GM23248 (cell line): ENCODE measurements at places on chromosomes 12 and 14. TPM values are rescaled to one million over a fixed set of nuclear protein-coding genes. Genes with fewer than 3 reads are reported as not detected.

DNA sequence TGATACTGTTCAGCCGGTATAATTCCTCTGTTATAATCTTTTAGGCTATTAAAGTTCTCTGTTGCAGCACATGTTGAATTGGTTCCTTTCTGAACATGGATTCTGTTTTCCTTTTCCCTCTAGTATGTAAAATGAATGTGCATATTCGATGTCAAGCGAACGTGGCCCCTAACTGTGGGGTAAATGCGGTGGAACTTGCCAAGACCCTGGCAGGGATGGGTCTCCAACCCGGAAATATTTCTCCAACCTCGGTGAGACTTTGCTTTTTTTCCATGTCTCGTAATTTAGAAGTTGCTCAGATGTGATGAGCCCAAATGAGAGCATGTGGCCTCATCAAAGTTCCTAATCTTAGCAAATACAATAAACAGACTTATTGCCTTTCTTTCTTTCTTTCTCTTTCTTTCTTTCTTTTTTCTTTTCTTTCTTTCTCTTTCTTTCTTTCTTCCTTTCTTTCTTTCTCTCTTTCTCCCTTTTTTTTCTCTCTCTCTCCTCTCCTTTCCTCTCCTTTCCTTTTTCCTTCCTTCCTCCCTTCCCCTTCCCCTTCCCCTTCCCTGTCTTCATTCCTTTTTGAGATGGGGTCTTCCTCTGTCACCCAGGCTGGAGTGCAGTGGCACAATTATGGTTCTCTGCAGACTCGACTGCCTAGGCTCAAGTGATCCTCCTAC lies 131.9 kb downstream of the PRKCH start:
- DNase-seq, result no peak
- no peak overlapping the region for H3K4me3 ChIP-seq
- H3K4me1 ChIP-seq, result no peaks in the 10 kb centered on the region
- peaks cover 4% of the 10 kb centered on the region for H3K27me3 ChIP-seq

GRCh38 chr14:103163199-103163598 lies 39.9 kb downstream of the TNFAIP2 start:
- H3K27me3 ChIP-seq, result no peaks in the 10 kb centered on the region; the same call in 1 of the 2 replicates
- H3K36me3 ChIP-seq, result no peaks in the 10 kb centered on the region
- peaks cover 8% of the 10 kb centered on the region; the same call in 1 of the 2 replicates for H3K4me1 ChIP-seq
- no peak overlapping the region for H3K4me3 ChIP-seq
- H3K27ac ChIP-seq, result no peak overlapping the region
- DNase-seq, result no peak

- no peak for DNase-seq
- no peak overlapping the region for H3K4me3 ChIP-seq
- H3K4me1 ChIP-seq, result peaks cover 12% of the 10 kb centered on the region
- H3K27ac ChIP-seq, result no peak overlapping the region
- no peaks in the 10 kb centered on the region for H3K36me3 ChIP-seq
Measured at GRCh38 chr12:106046301-106046846, 92.4 kb downstream of the NUAK1 start.

The KRT2 gene
- total RNA-seq, result not detected in 2 replicates

The NEUROD4 gene
- total RNA-seq, result not detected in 2 replicates

The ANKRD9 gene
- 14.9 and 22.8 TPM in 2 replicates for total RNA-seq

GRCh38 chr12:128570191-128571065 lies 253.3 kb downstream of the SLC15A4 start:
- H3K4me1 ChIP-seq, result no peaks in the 10 kb centered on the region
- H3K27ac ChIP-seq, result no peak overlapping the region
- no peak for DNase-seq
- H3K27me3 ChIP-seq, result no peaks in the 10 kb centered on the region
- H3K4me3 ChIP-seq, result no peak overlapping the region

GRCh38 chr12:66491853-66492252 lies 187.0 kb downstream of the GRIP1 start:
- no peaks in the 10 kb centered on the region for H3K4me1 ChIP-seq
- no peaks in the 10 kb centered on the region; the same call in none of the 2 replicates for H3K27me3 ChIP-seq
- H3K4me3 ChIP-seq, result no peak overlapping the region
- no peak for DNase-seq
- H3K36me3 ChIP-seq, result no peaks in the 10 kb centered on the region

- H3K36me3 ChIP-seq, result 0 out of 2 replicates have a peak, but pooled peaks cover 2% of the 10 kb centered on the region
- H3K4me1 ChIP-seq, result no peaks in the 10 kb centered on the region
- no peak for DNase-seq
- H3K27ac ChIP-seq, result no peak overlapping the region
Measured at GRCh38 chr12:27957366-27957765, 15.2 kb downstream of the PTHLH start.

- DNase-seq, result no peak
- H3K4me3 ChIP-seq, result no peak overlapping the region
- no peaks in the 10 kb centered on the region for H3K36me3 ChIP-seq
- H3K4me1 ChIP-seq, result peaks cover 8% of the 10 kb centered on the region; the same call in 1 of the 2 replicates
- H3K27ac ChIP-seq, result no peak overlapping the region
Measured at GRCh38 chr12:64544371-64545080, 65.8 kb upstream of the RASSF3 start.

- no peak overlapping the region for H3K4me3 ChIP-seq
- DNase-seq, result peak; percentile 79
- H3K4me1 ChIP-seq, result no peaks in the 10 kb centered on the region
- H3K27ac ChIP-seq, result no peak overlapping the region
Measured at GRCh38 chr12:117212563-117213190, 22.4 kb upstream of the FBXO21 start.

DNA sequence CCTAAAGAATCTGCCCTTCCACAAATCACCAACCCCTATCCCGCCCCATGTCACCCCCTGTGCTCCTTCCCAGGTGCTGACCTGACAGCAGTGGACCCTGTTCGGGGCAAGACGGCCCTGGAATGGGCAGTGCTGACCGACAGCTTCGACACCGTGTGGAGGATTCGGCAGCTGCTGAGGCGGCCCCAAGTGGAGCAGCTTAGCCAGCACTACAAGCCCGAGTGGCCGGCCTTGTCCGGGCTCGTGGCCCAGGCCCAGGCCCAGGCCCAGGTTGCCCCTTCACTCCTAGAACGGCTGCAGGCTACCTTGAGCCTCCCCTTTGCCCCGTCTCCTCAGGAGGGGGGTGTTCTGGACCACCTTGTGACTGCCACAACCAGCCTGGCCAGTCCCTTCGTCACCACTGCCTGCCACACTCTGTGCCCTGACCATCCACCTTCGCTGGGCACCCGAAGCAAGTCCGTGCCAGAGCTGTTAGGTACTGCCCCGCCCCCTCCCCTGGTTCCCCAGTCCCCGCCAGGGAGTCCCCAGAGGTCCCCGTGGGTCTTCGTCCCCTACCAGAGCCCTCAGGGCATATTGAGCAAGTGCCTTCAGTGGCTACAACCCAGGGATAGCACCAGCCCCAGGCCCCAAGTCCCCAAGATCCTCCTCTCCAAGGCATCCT lies 2.7 kb downstream of the ANKRD33 start:
- H3K27ac ChIP-seq, result no peak overlapping the region
- DNase-seq, result no peak
- no peak overlapping the region for H3K4me3 ChIP-seq
- H3K27me3 ChIP-seq, result no peaks in the 10 kb centered on the region
- peaks cover 15% of the 10 kb centered on the region for H3K4me1 ChIP-seq
- no peaks in the 10 kb centered on the region for H3K36me3 ChIP-seq

DNA sequence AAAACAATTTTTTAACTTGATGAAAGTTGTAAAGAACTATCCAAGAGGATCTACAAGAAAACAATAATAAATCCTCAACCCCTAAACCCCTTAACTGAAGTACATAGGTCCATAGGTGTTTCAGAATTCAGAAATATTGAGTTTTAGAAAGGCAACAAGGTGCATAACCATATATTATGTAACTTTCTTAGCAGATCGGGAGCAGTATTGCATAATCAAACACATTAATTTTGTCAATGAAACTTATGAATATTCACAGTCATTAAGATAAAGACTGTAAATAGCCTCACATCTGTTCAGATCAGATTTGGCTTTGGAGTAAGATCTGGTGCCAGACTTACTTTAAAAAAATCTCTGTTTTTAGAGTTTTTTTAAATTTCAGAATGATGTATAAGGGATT lies 647.1 kb upstream of the FLRT2 start:
- no peaks in the 10 kb centered on the region for H3K4me1 ChIP-seq
- no peak overlapping the region for H3K27ac ChIP-seq
- no peak for DNase-seq
- H3K27me3 ChIP-seq, result no peaks in the 10 kb centered on the region

DNA sequence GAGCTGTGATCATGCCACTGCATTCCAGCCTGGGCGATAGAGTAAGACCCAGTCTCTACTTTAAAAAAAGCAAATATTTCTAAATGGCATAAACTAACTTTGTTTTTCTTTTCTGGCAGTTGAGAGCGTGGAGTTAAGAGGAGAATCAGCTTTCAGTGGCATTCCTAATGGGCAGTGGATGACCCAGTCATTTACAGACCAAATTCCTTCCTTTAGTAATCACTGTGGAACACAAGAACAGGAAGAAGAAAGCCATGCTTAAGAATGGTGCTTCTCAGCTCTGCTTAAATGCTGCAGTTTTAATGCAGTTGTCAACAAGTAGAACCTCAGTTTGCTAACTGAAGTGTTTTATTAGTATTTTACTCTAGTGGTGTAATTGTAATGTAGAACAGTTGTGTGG lies 21.2 kb downstream of the TDG start:
- peak; percentile 75 for DNase-seq
- peaks cover 7% of the 10 kb centered on the region for H3K4me1 ChIP-seq
- H3K27ac ChIP-seq, result peak overlapping the region; percentile 58
- no peak overlapping the region for H3K4me3 ChIP-seq
- H3K27me3 ChIP-seq, result no peaks in the 10 kb centered on the region

The LBHD2 gene
- total RNA-seq, result not detected in 2 replicates

DNA sequence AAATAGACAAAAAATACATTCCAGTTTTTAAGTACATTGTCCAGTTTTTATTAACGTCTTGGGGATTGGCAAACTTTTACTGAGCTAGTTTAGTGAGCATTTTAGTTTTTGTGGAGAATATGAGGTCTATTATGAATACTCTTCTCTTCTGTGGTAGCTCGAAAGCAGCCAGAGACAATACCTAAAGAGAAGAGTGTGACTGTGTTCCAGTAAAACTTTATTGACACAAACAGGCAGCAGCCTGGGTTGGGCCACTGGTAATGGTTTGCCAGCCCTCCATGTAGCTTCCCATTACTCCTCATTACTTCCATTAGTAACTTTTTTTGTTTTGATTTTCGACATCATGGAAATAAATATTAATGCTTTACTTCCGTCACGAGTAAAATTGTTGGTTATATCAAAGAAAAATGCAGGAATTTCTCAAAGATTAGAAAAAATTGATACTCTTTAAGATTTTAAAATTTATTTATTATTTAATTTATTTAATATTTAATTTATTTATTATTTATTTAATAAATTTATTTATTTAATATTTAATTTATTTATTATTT lies 19.6 kb downstream of the RMST start:
- H3K4me3 ChIP-seq, result no peak overlapping the region
- no peaks in the 10 kb centered on the region for H3K27me3 ChIP-seq

The SRGAP1 gene
- 12.4 and 13.0 TPM in 2 replicates for total RNA-seq

The NAA25 gene
- total RNA-seq, result 15.2 and 17.8 TPM in 2 replicates

DNA sequence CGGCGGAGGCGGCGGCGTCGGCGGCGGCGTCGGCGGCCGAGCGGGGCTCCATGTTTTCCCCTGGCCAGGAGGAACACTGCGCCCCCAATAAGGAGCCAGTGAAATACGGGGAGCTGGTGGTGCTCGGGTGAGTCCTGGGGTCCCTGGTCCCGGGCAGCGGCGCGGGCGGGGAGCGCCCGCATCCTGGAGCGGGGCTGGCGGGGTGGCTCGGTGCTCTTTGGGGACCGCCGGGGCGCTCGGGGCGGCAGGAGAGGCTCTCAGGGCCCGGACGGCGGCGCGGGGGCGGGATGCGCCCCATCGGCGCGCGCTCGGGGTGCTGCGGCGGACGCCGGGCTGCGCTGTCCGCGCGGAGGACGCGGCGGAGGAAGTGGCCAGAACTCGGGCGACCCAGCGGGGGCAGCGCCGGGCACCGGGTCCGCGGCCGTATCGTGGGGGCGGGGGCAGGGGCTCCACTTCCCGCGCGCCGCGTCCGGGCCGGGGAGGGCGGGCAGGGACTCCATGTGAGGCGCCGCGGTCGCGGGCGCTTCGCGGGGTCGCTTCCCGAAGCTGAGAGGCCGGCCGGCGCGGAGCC lies 485 bp downstream of the PELI2 start:
- H3K27ac ChIP-seq, result peak overlapping the region; percentile 26
- DNase-seq, result peak; percentile 75
- H3K27me3 ChIP-seq, result no peaks in the 10 kb centered on the region
- H3K36me3 ChIP-seq, result no peaks in the 10 kb centered on the region
- H3K4me3 ChIP-seq, result peak overlapping the region; percentile 98

DNA sequence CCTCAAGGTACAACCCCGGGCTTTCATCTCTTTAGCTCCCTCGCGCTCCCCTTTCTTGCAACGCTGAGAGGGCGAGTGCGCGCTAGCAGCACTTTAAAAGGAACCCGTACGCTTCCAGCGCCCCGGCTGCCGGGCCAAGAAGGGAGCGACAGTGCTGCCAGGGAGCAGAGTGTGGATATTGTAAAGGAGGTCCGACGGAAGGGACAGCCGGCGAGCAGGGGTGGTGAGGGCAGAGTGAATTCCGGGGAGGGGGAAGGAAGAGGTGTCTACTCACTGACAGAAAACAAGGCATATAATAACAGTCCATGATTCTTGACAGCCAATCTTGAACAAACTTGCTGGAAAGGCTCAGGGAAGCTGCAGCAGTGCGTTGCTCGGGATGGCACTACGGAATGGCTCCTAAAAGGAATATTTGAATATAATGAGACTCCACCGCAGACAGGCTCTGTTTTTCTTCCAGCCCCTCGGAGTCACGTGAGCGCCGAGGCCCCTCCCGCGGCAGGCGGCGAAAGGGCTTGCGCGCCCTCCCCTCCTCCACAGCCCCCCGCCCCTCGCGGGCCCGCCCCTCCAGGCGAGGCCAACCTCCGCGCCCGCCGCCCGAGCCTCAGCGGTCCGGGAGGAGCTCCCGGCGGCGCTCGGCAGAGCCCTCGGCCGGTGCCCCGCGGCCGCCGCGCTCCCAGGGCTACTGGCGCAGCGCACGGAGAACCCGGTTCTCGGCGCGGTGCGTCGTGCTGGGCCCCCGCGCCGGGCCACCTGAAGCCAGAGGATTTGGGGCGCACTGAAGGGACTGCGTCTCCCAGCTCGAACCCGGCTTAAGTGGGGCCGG lies 3.4 kb downstream of the BMP4 start:
- peaks cover 61% of the 10 kb centered on the region for H3K27me3 ChIP-seq
- DNase-seq, result peak; percentile 58
- H3K4me1 ChIP-seq, result 0 out of 2 replicates have a peak, but pooled peaks cover 4% of the 10 kb centered on the region

GRCh38 chr12:3300833-3301401 lies 190.1 kb upstream of the PRMT8 start:
- peaks cover 14% of the 10 kb centered on the region for H3K4me1 ChIP-seq
- H3K27me3 ChIP-seq, result 0 out of 2 replicates have a peak, but pooled peaks cover 2% of the 10 kb centered on the region
- DNase-seq, result no peak
- H3K27ac ChIP-seq, result 0 out of 2 replicates have a peak overlapping the region, but pooled peaks have one; percentile 81
- H3K36me3 ChIP-seq, result no peaks in the 10 kb centered on the region

GRCh38 chr12:120845696-120846095 lies 58.5 kb downstream of the SPPL3 start:
- no peaks in the 10 kb centered on the region for H3K27me3 ChIP-seq
- H3K4me1 ChIP-seq, result peaks cover 27% of the 10 kb centered on the region
- no peak for DNase-seq
- H3K36me3 ChIP-seq, result no peaks in the 10 kb centered on the region
- no peak overlapping the region for H3K4me3 ChIP-seq
- H3K27ac ChIP-seq, result no peak overlapping the region
